ENCODE measurements at places on chromosomes 5 and 9.
A peak's percentile ranks its signal among the peaks of the same experiment; 100 is the strongest.

GRCh38 chr9:89617978-89618377 lies 13.2 kb downstream of the GADD45G start:
- peak; percentile 26 for DNase-seq

- DNase-seq = no peak
Observed at GRCh38 chr5:136047858-136048257, 19.1 kb downstream of the TGFBI start.

GRCh38 chr5:24777392-24777791 lies 132.6 kb upstream of the CDH10 start:
- DNase-seq = no peak

DNA sequence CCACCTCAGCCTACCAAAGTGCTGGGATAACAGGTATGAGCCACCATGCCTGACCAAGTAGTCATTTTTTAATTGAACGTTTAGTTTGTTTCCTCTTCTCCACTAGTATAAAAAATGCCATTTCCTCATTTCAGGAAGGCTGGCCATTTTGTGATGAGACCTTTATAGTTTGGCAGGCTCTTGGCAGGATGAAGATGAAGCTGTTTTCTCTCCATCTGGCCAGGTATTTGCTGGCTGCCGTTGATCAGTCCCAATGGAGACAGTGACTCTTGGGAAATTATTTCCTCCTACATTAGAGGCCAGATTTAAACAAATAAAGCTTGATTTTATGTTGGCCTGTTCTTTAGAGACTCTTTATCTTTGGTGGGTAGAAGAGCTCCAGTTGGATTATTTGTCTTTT lies 199.0 kb downstream of the ARHGAP26 start:
- no peak for DNase-seq

GRCh38 chr9:136844761-136845464 lies 2.6 kb downstream of the AJM1 start:
- no peak for DNase-seq

DNA sequence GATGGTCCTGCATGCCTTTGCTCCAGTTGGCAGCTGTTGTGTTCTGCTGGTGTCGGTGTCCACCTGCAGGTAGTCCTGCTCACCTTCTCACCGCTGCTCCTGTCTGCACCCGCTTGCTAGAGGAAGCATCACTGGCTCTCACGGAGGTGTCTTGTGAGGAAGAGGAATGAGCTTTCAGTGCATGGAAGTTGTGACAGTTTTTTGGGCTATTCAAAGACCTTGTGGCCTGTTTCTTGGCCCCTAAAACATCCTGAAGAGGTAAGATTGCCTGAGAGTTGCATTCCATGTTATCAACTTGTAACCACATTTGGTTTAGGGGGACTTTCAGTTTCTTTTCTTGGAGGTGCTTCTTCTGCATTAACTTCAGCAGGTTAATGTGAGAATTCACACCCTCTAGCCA lies 85.6 kb downstream of the MACROH2A1 start:
- DNase-seq = no peak

- DNase-seq = no peak
Observed at GRCh38 chr9:124663046-124663961, 107.8 kb downstream of the NR6A1 start.

GRCh38 chr9:75873712-75874111 lies 16.8 kb upstream of the PCSK5 start:
- DNase-seq = no peak

- DNase-seq = no peak
Observed at GRCh38 chr5:2666081-2666480, 85.4 kb downstream of the IRX2 start.

Data from NCI-H2029 (cell line).